ENCODE measurements at places on chromosomes 7 and 10.
A peak's percentile ranks its signal among the peaks of the same experiment; 100 is the strongest.

DNA sequence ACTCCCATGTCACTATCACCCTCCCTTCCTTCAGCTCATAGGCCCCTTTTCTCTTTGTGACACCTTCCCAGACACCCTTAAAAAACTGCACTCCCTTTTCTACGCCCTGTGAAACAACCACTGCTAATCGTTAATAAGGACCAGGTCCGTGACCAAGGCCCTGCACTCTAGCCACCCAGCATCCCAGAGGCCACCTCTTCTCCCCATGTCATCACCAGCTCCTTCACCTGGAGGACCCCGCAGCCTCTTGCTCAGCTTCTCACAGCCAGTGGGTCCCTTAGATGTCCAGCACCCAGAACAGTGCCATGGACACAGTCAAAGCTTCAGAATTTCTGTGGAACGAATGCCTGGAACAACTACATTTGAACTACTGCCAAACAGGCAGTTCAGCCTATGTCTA, 2.3 kb downstream of the PARD3 start:
- DNase-seq: no peak

- DNase-seq: no peak
Measured at GRCh38 chr7:130421684-130422083, 19.1 kb downstream of the CEP41 start.

GRCh38 chr7:106820321-106821217, 44.5 kb upstream of the PIK3CG start:
- DNase-seq: no peak

DNA sequence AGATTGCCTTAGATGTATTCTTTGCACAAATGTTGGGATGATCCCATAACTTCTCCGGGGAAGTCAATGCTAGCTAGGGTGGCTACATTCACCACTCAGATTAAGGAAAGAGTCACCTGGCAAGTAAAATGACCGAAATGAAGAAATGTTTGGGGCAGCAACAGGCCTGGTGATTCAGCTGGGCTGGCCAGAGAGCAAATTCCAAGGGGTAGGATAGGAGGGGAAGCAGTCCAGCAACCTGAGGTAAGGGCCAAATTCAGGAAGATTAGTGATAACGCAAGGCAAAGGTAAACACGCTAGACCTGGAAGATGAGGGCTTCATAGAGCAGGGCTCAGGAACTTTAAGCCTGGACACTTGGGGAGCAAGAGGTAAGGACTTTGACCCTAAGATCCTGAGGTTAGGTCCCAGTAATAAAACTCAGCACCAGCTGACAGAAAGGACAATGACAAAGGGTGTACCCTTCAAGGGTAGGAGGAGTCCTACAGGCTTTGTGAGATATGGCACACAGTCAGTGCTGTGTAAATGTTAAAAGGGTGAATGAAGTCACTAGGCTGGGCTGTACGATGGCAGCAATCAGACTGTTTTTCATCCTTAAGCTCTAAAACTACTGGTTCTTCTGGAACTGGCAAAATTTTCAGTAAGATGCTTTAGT, 22.7 kb upstream of the SMNDC1 start:
- DNase-seq: no peak

DNA sequence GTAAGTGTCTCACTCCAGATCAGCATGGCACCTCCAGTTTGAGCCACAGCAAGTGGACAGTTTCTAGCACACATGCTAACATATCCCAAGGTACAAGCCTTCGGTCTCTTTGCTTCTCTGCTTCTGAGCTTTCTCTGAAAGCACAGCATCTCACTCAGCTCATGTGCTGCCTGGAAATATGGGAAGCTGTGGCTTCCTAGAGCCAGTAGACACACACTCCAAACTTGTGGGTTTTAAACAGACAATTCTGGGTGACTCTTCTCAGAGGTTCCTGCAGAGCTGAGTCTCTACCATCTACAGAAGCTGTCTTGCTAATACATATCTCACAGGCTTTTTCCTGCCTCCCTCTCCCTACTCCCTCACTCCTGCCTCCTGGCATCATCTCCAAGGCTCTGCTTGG, 23.9 kb upstream of the TMEM273 start:
- DNase-seq: no peak

DNA sequence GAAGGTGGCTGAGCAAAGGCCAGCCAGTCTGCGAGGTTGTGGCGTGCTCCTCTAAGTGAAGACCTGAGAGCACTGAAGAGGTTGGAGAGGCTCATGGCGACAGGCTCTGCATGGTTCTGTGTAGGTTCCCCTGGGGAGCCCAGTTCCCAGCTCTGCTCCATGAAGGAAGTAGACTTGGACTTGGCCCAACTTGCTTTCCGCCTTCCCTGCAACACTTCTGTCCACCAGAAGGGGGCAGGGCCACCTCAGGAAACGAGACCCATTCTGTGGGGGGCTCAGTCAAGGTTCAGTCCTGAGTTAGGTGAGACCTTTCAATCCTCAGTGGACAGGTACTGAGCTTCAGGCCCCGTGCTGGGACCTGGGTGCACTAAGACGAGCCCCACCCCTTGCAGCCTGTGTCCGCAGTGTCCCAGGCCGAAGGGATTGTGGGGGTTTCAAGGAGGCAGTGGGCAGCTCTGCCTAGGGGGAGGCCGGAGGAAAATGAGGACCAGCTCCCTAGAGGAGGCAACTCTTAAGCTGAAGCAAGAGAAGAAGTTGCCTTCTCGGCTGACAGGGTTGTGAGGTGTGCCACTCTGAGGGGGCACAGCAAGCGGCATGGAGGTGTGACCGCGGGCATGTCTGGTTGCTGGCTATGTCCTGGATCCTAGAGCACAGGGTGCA, 15.0 kb upstream of the PCBD1 start:
- peak; percentile 8 for DNase-seq

GRCh38 chr10:124066781-124067714, 26.4 kb downstream of the CHST15 start:
- no peak for DNase-seq

DNA sequence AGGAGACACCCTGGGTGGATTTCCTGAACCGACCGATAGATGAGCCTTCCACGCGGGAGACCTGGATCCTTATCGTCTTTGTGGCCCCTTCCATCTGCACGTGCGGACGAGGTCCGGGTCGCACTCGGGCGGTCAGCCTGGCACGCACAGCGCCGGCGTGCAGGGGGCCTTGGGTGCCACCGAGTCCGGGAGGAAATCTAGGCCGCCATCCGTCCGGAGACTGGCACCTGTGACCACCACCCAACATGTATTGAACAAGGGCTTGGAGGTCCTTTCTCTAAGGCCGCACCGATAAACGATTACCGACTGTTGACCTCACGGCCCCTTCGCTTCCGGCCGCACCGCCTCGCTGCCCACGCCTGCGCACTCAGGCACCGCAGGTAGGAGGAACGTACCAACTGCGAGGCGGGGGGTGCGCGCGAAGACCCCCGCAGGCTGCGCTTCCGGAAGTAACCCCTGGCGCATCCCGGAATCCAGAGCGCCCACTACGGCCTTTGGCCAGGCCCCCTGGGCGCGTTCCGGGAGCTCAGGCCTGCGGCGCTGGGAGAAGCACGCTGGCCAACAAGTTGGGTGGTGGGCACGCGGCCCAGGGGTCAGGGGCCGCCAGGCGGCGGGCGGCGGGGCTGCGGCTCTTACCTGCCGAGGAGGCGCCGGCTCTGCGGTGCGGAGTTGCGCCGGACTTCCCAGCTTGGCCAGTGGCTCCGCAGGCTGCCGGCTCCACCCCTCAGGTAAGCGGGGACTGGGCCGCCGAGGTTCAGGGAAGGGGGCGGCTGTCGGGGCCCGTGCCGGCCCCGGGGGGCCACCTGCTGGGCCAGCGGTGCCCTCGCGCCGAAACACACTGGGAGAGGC, at the start of the genes ACTR3C and LRRC61:
Gene ACTR3C (minus strand): TSS at position 713 of the 849 bp plus-strand sequence. CDS start 28,249 bp downstream, outside the sequence.
Gene LRRC61 (plus strand): TSS at position 523 of the 849 bp plus-strand sequence. CDS start 13,507 bp downstream, outside the sequence.
- DNase-seq: peak; percentile 60
